ENCODE measurements at places on chromosomes 13 and 19.

DNA sequence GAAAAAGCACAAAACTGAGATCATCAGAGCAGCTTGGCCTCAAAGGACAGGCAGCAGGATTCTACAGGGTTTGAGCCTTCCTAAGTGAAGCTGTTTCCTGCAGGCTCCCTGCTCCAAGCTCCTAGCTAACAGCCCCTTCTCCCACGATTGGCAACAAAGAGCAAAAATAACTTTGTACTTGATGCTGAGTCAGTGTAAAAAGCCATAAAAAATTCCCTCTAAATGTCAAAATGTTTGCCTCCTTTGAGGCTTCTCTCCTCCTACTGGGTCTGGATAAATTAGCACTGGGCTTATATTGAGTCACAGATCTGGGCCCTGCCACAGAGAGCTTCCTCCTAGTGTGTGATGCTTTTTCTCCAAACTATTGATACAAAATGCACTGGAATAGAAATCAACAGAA, 153.3 kb downstream of the TNFRSF19 start:
- no peak for DNase-seq

DNA sequence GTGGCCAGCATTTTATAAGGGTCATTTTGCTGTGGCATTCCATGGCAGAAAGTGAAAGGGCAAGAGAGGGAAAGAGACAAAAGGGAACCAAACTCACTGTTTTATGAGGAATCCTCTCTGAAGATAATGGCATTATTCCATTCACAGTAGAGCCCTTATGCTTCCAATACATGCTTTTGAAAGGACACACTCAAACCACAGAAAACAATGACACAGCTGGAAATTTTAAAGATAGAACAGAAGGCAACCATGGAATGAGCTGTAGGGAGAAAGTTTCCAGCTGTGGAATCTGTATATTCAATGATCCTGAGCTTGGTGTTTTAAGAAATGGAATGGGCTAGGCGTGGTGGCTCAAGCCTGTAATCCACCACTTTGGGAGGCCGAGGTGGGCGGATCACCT, 677.4 kb downstream of the SLITRK1 start:
- no peak for DNase-seq

DNA sequence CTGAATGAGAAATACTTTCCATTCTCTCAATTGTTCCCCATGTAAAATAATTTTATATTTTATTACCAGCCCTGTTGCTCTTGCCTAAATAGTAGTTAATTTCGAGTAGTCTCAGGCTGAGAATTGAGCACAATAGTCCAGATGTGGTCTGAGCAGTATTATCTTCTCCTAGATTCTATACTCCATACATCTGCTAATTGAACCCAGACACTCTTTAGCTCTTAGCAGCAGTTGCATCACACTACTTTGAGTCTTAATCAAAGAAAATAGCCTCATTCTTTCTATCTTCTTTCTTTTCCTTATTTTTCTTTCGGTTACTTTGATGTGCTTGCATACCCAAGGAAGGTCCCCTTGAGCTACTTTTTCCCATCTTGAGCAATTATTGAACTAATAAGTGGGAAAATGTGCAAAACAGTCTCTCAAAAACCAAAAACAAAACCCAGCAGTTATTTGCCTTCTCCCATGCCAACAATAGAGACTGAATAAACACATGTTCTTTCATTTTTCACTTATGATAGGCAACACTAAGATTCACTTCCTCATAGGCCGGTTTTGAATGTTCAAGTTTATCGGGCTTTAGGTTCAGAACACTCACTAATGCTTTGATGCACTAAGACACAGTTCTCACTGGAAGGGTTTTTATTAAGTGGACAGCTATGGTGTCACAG, 204.5 kb downstream of the POU4F1 start:
- DNase-seq = no peak

GRCh38 chr13:79533781-79534400, 52.9 kb downstream of the NDFIP2 start:
- no peak for DNase-seq

DNA sequence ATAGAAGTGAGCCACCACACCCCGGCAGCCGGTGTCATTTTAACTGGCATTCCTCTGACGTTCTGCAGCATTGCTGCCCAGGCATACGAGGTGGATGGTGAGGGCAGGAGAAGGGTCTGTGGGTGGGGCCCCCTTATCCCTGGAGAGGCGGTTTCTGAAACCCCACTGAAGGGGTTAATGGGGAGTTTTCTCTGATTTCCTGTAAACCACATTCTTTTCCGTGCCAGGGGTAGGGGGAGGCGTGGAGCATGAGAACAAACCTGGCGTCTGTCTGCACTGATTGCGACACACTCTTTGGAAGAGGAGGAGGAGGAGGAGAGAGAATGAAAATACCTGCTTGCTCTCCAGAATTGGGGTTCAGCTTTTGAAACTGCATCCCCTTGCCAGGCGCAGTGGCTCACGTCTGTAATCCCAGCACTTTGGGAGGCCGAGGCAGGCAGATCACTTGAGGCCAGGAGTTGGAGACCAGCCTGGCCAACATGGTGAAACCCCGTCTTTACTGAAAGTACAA, 2.7 kb upstream of the C3 start:
- DNase-seq = no peak

GRCh38 chr19:33796164-33796875, at the start of gene KCTD15:
KCTD15 (plus strand) TSS chr19:33796870; CDS start chr19:33800455, 3,585 bp downstream.
- DNase-seq = peak; percentile 39

GRCh38 chr19:6832412-6832811, 55.0 kb upstream of the ADGRE1 start:
- DNase-seq = no peak

GRCh38 chr19:45144431-45145269, 16.1 kb downstream of the NKPD1 start:
- no peak for DNase-seq

GRCh38 chr19:35716801-35717664, 770 bp upstream of the KMT2B start:
- peak; percentile 87 for DNase-seq

GRCh38 chr19:3670796-3671679, 29.2 kb downstream of the PIP5K1C start:
- DNase-seq = peak; percentile 76

- no peak for DNase-seq
These were observed 50.2 kb upstream of the LATS2 start for GRCh38 chr13:21111546-21111945.

GRCh38 chr13:32737111-32737571, 150.9 kb downstream of the PDS5B start:
- no peak for DNase-seq

Data from CMK (cell line).